SK-N-SH (cell line): ENCODE measurements at places on chromosomes 7 and 10. TPM values are rescaled to one million over a fixed set of nuclear protein-coding genes. Genes with fewer than 3 reads are reported as not detected.

GRCh38 chr7:120842121-120842621 lies 15.8 kb downstream of the TSPAN12 start:
- H3K27me3 ChIP-seq = no peaks in the 10 kb centered on the region
- no peak for DNase-seq
- H3K27ac ChIP-seq = no peak overlapping the region
- no peaks in the 10 kb centered on the region for H3K36me3 ChIP-seq

DNA sequence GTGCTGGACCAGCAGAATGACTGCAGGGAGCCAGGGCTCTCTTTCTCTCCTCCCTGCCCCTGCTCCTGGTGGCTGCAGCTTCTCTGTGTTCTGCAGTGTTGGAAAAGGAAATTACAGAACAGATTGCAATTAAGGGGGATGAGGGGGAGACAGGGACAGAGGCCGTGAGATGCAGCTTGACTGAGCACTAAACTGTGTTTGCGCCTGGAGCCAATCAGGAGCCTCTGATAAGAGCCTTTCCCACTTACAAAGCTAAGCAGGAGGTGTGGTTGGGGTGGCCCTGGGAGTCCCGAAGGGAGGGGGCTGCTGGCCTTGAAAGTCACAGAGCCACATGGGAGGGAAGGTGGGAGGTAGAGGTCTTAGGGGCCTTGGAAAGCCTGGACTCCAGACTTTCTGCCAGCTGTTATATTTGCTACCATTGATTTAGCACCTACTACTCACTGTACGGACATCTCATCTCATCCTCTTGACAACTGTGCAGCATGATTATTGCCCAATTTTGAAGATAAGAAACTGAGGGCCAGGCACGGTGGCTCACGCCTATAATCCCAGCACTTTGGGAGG lies 26.7 kb downstream of the TRIM8 start:
- peak; percentile 39 for DNase-seq
- H3K27ac ChIP-seq = peak overlapping the region; percentile 77
- no peaks in the 10 kb centered on the region for H3K27me3 ChIP-seq
- peaks cover 55% of the 10 kb centered on the region for H3K4me1 ChIP-seq
- no peaks in the 10 kb centered on the region for H3K36me3 ChIP-seq
- H3K4me3 ChIP-seq = no peak overlapping the region

GRCh38 chr7:46534664-46535588 lies 613.9 kb upstream of the IGFBP3 start:
- no peak overlapping the region for H3K27ac ChIP-seq
- no peaks in the 10 kb centered on the region for H3K4me1 ChIP-seq
- no peaks in the 10 kb centered on the region for H3K27me3 ChIP-seq
- no peak for DNase-seq
- no peaks in the 10 kb centered on the region for H3K36me3 ChIP-seq
- no peak overlapping the region for H3K4me3 ChIP-seq

RNF148 gene
- not detected in 2 replicates for polyA plus RNA-seq
